ENCODE measurements at places on chromosomes 12 and 14.

DNA sequence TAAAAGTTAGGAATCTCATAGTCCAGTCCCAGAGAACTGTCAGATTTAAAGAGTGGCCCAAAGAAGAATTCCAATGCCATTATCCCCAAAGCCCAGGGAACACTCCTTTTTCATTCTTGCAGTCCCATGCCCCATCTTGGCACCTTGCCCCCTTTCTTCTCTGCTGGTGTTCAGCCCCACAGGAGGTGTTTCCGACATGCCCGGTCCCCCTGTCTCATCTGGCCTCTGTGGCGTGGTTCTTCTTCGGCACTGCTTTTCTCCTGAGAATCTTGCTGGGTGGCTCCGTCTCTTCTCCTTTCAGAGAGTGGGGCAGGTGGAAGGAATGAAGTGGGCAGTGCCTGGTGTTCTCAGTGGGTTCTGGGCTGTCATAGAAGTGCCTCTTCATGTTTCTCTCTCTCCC lies 64.7 kb downstream of the VCPKMT start:
- DNase-seq = no peak

DNA sequence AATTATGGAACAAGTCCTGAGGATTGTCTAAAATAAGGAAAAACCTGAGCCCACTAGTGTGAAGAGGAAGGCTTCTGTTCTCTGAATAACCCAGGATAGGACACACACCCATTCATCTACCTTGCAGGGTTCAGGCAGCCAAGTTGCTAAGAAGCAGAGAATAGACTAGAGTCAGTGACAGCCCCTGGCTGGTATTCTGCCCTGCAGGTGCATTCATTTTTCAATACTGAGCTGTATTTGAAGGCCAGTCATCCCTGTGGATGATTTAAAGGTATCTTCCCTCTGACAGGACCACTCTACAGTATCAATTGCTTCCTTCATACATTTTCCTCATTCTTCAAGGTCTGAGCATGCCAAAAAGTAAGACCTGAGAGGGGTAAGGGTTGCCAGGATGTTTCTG lies 22.9 kb downstream of the WNT5B start:
- DNase-seq = no peak

DNA sequence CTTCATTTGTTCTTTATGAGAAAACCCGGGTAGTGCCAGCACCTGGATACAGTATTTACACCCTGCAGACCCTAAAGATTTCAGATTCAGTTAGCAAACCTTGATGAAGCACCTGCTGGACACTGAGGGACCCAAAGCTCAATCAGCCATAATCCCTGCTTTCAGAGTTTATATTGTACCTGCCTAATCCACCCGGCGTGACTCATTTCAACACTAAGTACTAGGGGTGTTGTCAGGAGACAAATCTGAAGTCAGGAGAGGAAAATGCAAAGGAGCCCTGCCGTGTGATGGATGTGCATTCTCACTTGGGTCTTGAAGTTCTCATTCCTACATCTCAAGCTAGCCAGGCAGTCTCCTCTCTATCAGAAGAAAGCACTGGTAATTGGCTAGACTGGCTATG lies 176.7 kb upstream of the BCL2L14 start:
- DNase-seq = no peak

DNA sequence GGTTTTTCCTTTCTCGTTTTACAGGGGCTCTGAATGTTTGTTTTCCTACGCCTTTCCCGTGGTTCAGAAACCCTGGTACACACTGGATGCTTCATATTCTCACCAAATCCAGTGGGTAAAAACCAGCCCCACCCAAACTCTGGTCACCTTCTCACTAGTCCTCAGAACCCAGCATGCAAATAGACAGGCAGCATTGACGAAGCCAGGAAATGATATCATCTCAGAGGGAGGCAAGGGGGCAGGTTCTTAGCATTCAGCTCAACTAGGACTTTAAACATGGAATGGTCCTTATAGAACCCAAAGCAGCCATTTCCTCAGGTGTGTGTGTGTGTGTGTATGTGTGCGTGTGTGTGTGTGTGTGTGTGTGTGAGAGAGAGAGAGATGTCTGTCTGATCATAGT lies 142.0 kb downstream of the KCNK10 start:
- no peak for DNase-seq

- DNase-seq = no peak
These were observed 1.5 kb upstream of the EFS start for GRCh38 chr14:23366426-23366921.

GRCh38 chr14:105865266-105865903 lies 339.0 kb downstream of the TMEM121 start:
- no peak for DNase-seq

GRCh38 chr12:63068857-63069442 lies 82.1 kb downstream of the AVPR1A start:
- no peak for DNase-seq

DNA sequence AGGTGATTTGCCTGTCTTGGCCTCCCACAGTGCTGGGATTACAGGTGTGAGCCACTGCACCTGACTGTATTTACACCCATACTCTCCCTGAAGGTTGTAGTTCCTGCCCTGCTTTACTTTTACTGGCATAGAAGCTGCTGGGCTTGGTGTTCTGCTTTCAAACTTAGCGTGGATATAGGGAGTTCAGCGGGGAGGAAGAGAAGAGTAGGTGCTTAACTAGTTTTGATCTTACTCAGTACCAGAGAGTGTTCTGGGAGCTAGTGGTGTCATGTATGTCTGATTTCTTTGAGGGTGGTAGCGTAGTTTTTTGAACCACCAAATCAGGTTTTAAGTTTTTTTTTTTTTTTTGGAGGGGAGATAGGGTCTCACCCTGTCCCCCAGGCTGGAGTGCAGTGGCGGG lies 13.8 kb downstream of the RCOR1 start:
- DNase-seq = no peak

DNA sequence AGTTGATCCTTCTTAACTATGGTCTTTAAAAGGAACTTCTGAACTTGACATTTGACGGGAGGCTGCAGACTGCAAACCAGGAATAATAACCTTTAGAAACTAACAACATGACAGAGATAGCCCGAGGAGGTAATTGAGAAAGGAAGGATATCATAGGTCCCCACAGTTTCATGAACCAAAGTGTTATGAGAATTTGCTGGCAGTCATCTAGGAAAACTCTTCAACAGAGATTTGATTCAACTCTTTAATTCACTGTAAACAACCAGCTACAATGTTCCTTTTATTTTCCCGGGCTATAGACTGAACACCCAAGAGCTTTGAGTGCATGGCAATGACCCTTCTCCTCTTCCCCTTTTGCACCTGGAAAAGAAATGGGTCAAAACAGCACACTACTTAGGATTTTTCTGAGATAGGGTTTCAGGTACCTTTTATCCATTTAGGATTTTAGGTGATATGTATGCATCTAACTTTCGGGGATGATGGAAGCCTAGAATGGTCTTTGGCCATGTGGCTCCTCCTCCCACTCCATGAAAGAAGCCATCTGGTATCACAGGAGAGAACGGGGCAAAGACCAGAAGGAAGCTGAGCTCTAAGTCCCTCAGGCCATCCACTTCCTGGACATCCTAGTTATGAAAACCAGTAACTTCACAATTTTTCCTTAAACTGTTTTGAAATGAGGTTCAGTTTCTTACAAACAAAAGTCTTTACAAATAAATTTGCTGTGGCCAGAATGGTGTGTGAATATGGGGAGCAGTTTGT lies 23.0 kb downstream of the GLT8D2 start:
- DNase-seq = no peak

- no peak for DNase-seq
These were observed 41.1 kb downstream of the SYNE2 start for GRCh38 chr14:63893701-63894458.

- DNase-seq = no peak
These were observed 101.4 kb downstream of the SLC38A1 start for GRCh38 chr12:46167412-46167811.

DNA sequence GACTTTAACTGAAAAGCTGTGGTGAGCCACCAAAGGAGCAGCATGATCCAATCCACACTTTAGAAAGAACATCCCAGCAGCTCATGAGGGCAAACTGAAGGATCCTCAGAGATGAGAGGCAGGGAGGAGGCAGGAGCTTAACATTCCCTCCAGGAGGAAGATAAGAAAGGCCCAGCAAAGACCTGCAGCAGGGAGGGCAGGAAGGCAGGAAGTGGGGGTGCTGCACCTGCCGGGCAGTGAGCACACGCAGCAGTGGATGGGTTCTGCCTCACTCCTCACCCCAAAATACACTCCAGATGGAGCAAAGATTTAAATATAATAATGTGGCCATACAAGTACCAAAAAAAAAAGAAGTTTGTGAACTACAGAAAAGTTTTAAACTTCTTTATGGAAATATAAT lies 48.4 kb downstream of the GCH1 start:
- no peak for DNase-seq

- no peak for DNase-seq
These were observed 75.9 kb downstream of the IFNG-AS1 start for GRCh38 chr12:68065163-68065562.

DNA sequence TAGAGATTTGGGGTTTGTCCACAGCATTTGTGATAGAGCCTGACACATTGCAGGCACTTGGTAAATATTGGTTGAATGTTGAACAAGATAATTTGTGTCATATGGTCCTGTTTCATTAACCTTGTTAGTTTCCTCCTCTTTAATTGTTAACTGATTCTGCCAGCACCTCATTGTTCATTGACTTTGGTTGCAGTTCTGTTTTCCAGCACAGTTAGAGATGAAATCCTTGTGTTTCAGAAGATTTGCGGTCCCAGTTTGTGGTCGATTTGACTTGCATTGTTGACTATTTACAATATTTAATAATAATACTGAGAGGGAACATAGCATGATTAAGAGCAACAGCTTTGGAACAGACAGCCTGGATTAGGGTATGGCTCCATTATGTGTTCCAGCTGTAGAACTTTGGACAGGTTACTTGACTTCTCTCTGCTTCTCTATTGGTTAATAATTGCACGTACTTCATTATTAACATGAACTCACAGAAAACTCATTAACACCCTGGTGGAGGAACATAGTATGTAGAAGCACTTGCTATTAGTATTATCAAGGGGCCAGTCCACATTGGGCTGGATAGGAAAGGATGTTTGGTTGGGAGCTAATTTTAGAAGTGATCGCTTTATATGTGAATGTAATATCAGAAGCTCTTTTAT lies 8.7 kb downstream of the DRAM1 start:
- no peak for DNase-seq

DNA sequence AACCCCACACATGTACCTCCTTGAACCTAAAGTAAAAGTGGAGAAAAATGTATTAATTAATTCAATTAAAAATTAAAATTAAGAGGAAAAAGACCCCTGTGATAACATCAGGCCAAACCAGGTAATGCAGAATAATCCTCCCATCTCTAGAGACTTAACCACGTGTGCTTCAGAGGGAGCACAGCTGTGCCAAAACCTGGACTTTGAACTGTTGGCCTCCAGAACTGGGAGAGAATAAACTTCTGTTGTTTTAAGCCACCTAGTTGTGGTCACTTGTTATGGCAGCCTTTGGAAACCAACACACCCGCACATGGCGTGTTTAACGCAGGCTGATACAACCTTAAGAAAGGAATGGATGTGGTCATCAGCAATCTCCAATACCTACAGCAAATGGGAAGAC lies 23.8 kb downstream of the OAS2 start:
- no peak for DNase-seq

GRCh38 chr14:87600240-87600639 lies 392.7 kb downstream of the GALC start:
- DNase-seq = no peak

DNA sequence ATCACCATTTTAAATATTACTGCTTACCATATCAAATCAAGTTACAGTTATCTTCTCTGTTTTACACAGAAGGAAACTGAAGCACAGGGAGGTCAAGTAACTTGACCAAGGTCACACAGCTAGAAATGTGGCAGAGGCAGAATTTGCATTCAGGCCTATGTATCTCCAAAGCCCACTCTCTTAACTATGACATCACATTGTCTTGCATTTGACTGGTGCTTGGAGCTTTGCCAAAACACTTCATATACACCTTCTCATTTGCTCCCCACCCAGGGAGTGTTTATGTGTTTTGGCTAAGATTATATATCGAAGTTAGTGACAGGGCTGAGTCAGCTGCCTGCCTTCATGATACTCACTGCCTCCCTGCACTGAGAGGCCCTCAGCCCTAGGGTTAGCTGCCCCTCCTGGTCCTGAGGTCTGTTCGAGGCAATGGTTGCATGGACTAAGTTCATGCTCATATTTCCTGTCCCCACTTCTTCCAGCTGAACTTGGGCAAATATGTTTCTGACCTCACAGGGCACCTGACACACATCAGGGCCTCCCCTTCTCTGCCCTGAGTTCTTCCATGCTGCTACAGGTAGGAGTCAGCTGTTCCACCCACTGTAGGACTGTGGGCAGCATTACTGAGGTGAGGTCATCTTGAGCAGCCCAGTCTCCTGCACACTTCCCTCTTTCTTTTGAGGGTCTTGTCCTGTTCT lies 1.8 kb downstream of the GALNT6 start:
- peak; percentile 13 for DNase-seq

DNA sequence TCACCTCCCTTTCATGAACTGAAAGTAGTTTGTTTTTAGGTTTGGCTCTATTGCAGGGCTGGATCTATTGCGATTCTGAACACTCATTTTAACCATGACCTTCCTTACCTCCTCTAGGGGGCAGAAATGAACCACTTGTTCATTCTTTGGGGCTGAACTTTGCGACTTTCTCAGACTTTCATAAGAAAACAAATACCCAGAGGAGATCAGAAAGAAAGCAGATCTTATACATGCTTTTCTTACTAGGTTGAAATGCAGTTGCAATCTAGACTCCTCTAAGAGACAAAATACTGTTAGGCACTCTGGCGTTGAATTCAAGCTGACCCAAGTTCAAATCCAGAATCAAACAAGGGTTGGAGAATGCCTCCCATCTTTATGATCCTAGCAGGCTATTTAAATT lies 32.6 kb upstream of the PLEKHG3 start:
- DNase-seq = no peak

- no peak for DNase-seq
These were observed 28.8 kb downstream of the CLSTN3 start for GRCh38 chr12:7158781-7159609.

DNA sequence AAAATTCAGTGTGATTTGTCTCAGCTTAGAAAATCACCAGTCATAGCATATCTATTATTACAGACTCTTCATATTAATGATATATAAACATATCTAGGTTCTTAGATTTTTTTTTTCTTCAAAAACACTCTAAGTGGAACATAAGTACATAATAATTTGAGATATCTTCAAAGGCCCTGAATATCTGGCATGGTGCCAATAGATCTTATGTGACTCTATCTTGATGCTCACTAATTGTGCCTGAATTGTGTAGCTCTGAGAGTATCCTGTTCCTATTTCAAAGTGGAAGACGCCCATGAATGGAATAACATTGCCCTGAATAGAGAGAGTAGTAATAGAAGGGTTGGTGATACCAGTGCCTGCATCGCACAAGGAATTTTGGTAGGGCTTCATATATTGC lies 1312.7 kb upstream of the USP15 start:
- no peak for DNase-seq

DNA sequence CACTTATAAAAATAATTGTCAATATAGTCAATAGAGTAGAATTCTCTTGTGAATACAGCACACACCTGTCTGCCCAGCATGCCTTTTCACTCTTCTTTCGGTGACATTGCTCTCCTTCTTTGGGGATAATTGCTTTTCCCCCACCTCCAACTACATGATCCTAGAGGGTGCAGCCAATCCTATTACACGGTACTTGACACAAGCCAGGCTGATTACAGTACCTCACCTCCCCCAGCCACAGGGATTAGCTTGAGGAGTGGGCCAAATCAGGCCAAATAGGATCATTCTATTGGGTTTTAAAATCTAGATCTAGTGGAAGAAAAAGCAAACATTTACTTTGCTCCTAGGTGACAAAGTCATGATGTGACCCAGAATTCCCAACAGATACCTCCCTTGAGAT lies 16.8 kb upstream of the NFYB start:
- no peak for DNase-seq
